ENCODE measurements at places on chromosomes 2 and 18.

DNA sequence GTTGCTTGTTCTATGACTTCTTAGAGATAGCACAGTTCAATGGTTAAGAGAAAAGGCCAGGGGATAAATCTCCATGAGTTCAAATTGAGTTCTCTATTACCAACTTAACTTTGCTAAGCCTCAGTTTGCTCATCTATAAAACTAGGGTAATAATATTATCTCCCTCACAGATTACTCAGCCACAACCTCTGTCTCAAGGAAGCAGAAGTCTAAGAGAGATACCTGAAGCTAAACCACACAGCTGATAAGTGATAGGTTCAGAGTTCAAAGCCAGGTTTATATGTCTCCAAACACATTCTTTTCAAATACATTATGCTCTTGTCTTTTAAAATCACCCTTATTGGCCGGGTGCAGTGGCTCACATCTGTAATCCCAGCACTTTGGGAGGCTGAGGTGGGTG lies 287.7 kb downstream of the NBAS start:
- DNase-seq, result no peak

DNA sequence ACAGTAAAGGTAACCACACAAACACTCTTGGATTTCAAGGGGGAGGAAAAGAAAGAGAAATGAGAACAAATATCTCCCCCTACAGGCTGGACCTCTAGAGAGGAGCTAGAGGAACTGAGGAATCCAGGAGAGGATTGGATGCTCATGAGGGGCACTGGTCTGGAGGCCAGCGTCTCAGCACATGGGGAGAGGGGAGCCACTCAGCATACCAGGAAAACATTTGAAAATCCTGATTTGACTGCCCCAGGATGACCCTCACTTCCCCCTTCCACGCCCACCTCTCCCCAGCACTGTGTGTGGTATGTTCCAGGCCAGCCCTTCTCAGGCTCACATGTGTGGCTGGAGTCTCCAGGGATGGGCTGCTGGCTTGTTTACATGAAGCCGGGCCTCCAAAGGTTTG lies 396.8 kb upstream of the ID2 start:
- DNase-seq, result no peak

- no peak for DNase-seq
Observed at GRCh38 chr2:160360089-160360757, 133.4 kb downstream of the RBMS1 start.

DNA sequence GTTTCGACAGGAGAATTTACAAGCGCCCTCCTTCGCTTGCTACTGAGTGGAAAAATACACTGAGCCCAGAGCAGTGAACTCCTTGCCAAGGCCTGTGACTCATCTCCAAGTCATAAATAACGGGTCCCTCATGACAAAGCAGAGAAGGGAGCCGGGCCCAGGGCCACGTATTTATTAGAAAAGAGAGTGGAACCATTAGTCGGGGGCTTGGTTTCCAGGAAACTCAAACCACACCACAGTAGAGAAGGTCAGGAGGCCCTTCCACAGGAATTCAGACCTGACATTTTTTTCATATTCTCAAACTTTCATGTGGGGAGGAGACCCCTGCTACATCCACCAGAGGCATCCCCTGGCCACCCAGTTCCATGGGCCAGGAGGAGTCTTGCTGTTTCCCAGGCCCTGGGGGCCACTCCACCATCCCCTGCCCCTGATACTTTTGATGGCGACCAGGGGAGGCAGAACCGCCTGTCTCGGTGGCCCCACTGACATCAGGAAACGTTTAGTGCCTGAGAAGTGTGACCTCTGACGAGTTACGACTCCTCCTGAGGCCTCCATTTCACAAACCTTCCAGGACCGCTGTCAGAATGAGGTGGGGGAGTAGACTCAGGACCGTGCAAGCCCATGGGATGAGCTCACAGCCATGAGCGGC lies 289.7 kb downstream of the DYSF start:
- no peak for DNase-seq

- DNase-seq, result no peak
Observed at GRCh38 chr2:165953306-165953654, 296 bp downstream of the TTC21B start.

- DNase-seq, result no peak
Observed at GRCh38 chr2:190674966-190675650, 26.2 kb downstream of the NAB1 start.

GRCh38 chr2:157540102-157540501 lies 88.6 kb downstream of the ACVR1C start:
- DNase-seq, result no peak

DNA sequence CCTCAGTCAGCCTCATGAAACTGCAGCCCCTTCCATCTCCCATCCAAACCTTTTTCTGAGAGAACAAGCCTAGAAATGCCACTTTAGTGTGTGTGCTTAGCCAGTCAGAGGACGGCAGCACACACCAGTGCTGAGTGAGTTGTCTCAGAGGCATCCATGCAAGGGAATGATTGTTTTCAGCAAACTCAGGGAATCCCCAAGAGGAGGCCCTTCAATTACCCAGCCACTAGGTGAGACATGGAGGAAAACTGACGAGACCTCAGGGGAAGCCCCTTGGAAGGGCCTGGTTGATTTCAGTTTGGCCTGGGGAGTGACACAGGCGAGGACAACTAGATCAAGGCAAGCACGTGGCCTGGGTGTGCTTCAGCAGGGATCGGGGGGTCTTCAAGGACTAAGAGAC lies 49.7 kb downstream of the APOB start:
- no peak for DNase-seq

GRCh38 chr2:120820953-120821279 lies 85.2 kb downstream of the GLI2 start:
- DNase-seq, result no peak

GRCh38 chr2:150162241-150162942 lies 325.1 kb downstream of the RND3 start:
- DNase-seq, result no peak

GRCh38 chr2:197972061-197972460 lies 167.7 kb downstream of the PLCL1 start:
- no peak for DNase-seq

GRCh38 chr2:50116096-50117010 lies 915.6 kb downstream of the NRXN1 start:
- no peak for DNase-seq

GRCh38 chr18:36349552-36349951 lies 52.0 kb downstream of the FHOD3 start:
- no peak for DNase-seq

- DNase-seq, result no peak
Observed at GRCh38 chr2:217800433-217801114, 202.2 kb downstream of the TNS1 start.

- DNase-seq, result peak; percentile 35
Observed at GRCh38 chr2:189751080-189751658, 11.4 kb downstream of the OSGEPL1 start.

DNA sequence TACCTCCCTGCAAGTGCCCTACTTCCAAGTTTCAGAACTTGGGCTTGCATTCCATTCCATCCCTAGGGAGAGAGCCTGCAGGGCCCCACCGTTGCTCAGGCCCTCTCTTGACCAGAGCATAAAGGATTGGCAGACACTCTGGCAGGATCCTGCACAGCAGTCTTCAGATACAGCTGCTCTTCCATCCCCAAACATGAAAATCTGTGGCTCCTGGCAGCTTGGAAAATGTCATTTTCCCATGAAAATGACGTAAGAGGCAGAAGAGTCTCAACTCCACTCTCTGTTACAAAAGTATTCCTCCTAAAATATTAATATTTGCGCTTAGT lies 162.6 kb downstream of the GFPT1 start:
- DNase-seq, result no peak
